ENCODE measurements at places on chromosomes 16 and 17.

- DNase-seq: no peak
Measured at GRCh38 chr16:84327926-84328505, 33.3 kb downstream of the WFDC1 start.

DNA sequence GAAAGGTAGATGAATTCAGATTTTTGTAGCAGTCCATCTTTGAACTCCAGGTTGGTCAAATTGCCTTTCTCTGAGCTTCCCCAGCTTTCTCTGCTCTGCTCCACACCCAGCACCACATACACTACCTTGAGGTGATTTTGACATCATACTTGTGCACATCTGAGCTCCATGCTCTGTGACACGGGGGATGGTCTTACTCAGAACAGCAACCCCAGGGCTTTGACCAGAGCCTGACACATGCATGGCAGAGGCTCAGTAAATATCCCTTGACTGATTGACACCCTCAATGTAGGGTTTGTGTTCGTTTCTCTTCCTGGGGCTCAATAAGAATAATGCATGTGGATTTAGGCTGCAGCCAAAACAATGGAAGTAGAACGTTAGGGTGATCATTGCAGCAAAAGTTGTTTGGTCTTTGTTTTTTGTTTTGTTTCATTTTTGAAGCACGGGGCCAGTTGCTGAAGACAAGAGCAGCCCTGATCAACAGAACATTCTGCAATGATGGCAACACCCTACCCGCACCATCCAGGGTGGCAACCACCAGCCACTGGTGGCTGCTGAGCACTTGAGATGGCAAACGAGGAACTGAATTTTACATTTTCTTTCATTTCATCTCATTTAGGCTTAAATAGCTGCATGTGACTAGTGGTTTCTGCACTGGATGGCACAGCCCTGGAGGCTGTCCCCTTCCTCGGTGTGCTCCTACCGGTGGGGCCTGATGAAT, 224.8 kb upstream of the TNRC6C start:
- no peak for DNase-seq

DNA sequence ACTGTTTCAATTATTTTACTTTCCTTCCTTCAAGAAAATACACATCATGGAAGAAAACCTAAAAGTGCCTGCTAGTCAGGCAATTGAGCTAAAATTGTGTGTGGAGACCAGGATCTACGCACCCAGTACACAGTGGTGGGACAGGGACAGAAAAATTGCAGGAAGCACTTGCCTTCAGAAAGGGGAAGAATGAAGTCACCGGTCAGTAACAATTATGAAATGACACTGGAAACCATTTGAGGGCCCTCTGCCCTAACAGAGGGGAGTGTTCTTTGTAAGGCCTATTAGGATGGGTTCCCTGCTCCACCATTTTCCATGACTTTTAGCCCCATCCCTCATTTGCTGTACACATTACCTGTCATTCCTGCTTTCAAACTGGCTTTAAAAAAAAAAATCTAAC, 4.5 kb upstream of the PHAF1 start:
- DNase-seq: no peak

DNA sequence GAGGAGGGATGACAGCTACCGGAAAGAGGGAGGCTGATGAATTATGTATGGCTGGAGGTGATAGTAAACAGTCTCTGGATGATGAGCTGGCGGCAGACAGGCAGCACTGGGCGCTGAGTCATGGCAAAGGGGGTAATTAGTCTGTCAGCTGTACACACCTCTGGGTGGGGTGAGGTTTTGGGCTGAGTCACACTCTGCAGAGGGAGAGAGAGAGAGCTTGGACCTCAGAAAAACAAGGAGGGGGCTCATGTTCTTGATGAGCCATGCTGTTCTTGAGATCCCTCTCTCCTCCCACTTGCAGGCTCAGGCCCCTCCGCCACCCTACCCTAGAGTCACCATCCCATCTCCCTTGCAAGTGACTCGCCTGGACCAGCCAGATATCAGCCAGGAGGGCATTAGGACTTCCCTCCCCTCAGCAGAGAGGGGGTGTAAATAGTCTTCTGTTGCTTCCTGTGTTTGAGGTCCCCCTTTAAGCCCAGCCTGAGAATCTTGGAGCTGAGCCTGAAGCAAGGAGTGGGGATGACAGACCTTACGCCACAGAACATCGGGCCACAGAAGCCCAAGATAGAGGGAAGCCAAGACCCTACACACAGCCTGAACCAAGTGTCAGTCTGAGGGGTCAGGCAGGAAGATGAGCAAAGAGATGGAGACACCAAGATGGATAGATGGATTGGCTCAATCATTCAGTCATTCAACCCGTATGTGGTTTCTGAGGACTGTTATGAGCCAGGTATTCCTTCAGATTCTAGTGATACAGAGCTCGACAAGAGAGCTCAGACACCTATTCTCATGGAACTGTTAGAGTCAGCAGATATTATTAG, 383.2 kb upstream of the CCL2 start:
- no peak for DNase-seq

- DNase-seq: no peak
Measured at GRCh38 chr16:9219813-9220212, 128.4 kb downstream of the HAPSTR1 start.

DNA sequence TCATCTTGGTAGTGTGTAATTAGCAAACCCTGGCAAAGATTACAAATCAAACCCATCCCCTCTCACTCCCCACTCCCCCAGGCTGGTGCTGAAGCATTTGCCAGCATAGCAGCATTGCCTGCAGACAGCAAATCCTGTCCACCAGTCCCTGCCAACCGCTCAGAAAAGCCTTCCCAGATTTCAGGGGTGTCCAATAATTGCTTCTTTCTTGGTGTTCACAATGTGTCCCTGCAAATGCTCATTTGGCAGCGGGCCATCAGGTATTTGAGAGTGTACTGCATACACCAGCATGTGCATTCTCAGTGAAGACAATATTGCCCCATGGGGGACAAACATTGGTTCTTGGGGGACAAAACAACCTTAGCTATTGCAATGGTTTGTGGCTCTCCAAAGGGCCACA, 28.2 kb downstream of the ORC6 start:
- DNase-seq: no peak

Measured in CD8-positive, alpha-beta memory T cell (primary cell).